Uterus (tissue), 4 donors: ENCODE measurements at places on chromosomes 5 and 9. TPM values are rescaled to one million over a fixed set of nuclear protein-coding genes. Genes with fewer than 3 reads are reported as not detected.

- DNase-seq: no peak
Observed at GRCh38 chr5:106006242-106006641, 1664.5 kb downstream of the EFNA5 start.

- DNase-seq: no peak
Observed at GRCh38 chr5:162209005-162209605, 141.5 kb downstream of the GABRG2 start.

DNA sequence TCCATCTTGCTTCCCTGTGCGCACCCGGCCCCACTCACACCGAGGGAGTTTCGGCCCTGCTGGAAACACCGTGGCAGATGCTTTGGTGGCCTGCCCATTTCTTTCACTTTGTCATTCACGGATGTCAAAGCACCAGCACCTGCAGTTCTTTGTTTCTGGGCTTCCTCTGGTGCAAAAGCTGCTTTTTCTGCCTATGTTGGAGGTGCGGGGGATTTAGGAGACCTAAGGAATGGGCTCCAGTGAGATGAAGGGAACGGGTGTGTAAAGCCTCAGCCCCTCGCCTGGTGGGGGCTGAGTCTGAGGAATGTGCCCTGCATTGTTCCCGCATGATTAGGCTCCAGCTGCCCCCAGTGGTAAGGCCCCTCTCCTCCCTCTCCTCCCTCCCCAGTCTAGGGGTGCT lies 62.3 kb downstream of the THBS4 start:
- DNase-seq: no peak

GRCh38 chr5:170437621-170438375 lies 48.6 kb upstream of the KCNMB1 start:
- DNase-seq: no peak

Gene FST
- total RNA-seq: 10.0 TPM

DNA sequence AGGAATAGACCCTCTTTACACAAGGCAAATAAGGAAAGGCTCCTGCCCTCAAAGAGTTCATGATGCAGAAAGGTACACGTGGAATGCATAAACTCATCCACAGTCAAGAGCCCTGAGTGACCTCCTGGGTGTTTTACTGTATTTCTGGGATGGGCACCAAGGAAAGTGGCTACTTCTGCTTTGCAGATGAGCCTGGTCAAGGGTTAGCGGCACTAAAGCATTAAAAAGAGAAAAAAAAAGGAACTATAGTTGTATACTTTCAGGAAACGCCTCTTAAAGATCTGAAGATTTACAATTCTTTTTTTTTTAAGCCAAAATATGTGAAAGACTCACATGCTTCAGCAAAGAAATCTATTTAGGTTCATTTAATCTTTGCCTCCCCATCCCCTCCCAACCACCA lies 366.2 kb upstream of the PDE4D start:
- DNase-seq: no peak

GRCh38 chr9:128109050-128109709 lies 18.3 kb downstream of the PTGES2 start:
- DNase-seq: no peak

GRCh38 chr9:131487621-131488031 lies 15.1 kb upstream of the POMT1 start:
- DNase-seq: no peak

DNA sequence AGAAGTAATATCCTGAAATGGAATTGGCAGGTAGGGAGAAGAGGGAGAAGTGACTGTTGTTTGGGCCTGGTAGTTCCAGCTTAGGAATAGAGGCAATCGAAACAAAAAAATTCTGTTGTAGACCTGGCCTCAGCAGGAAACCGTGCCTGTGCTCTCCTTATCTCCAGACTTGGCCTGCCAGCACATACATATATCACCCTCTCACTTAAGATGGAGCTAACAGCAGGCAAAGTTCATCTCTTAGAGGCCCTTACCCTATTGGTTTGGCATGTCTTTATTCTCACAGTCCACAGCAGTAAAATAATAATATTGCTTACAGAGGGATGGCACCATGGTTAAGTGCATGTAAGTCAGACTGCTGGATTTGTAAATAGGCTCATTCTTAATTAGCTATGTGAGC lies 19.6 kb upstream of the TNC start:
- DNase-seq: no peak

DNA sequence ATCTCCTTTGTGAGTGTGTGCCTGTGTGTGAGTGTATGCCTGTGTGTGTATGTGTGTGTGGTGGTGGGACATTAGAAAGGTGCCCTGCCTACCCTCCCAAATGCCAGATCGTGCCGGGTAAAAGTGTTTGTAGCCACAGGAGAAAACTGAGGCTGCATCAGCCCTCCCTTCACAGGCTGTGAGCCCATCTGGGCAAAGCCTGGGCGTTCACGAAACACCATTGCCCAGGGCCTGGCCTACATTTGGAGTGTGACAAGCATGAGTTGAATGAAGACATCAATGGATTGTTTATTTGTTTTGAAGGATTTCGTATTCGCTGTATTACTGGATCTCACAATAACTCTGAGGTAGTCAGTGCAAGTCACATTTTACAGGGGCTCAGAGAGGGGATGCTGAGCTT lies 270.8 kb downstream of the NSG2 start:
- no peak for DNase-seq

Gene FOXD4L3
- total RNA-seq: not detected

GRCh38 chr5:156826150-156826549 lies 23.9 kb upstream of the PPP1R2B start:
- DNase-seq: no peak

DNA sequence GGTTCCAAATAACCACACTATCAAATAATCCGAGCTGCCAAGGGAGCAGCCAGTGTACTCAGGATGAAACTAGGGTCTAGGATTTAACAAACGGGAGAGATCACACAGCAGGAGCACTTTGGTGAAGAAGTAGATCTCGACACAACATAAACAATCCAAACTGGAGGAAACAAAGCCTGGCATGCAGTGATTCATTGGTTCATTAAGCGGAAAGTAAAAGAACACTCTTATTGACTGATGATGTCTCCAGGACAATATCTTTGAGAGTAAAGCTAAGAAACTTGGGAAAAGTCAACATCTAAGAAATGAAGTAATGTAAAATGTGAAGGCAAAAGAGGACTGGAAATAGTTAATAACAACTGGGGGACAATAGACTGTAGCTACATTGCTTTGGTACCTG lies 1478.3 kb upstream of the CDH9 start:
- no peak for DNase-seq

DNA sequence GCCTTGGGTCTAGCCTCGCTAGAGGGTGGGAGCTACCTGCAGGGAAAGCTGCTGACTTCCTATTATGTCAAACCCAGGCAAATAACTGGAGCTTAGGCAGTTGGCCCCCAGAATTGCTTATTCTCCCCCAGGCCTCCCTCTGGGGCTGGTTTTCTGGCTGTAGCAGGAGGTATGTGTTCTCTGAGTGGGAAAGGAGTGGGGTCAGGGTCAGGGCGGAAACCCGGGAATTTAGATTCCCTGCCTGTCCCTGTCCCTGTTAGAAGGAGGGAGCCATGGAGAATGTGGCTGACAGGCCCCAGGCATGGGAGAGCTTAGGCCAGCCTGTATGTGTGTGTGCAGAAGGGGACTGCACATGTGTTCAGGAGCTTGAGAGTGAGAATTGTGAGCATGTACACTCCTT lies 13.6 kb upstream of the CXXC5 start:
- no peak for DNase-seq

GRCh38 chr5:7941692-7942091 lies 72.7 kb downstream of the MTRR start:
- DNase-seq: no peak

- no peak for DNase-seq
Observed at GRCh38 chr5:109411627-109412026, 1.9 kb upstream of the PJA2 start.

Gene PCDHGA4
- total RNA-seq: 16.1 TPM

DNA sequence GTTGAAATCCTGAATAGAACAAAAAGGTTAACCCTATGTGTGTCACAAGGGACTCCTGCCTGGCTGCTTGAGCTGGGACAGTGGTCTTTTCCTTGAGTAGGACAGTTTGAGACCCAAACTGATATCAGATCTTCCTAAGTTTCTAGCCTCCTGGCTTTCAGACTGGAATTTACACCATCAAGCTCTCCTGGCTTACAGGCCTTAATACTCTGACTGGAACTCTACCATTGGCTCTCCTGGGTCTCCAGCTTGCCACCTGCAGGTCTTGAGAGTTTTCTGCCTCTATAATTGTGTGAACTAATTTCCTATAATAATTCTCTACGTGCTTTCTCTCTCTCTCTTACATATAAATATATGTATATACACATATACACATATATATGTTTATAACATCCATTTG lies 112.5 kb downstream of the PRR16 start:
- no peak for DNase-seq

Gene SPAG8
- total RNA-seq: 4.0 TPM

Gene RNF180
- total RNA-seq: 40.6 TPM

GRCh38 chr9:19087106-19088000 lies 15.4 kb downstream of the HAUS6 start:
- no peak for DNase-seq

Gene PCSK1
- total RNA-seq: not detected

Gene TRIM52
- 8.7 TPM for total RNA-seq

GRCh38 chr5:105726093-105726492 lies 1944.6 kb downstream of the EFNA5 start:
- no peak for DNase-seq

DNA sequence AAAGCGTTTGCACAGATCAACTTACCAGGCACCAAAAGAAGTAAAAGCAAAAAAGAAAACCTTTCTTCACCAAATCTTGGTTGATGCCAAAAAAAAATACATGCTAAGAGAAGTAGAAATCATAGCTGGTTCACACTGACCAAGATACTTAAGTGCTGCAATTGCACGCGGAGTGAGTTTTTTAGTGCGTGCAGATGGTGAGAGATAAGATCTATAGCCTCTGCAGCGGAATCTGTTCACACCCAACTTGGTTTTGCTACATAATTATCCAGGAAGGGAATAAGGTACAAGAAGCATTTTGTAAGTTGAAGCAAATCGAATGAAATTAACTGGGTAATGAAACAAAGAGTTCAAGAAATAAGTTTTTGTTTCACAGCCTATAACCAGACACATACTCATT lies 36.4 kb upstream of the CCDC152 start:
- DNase-seq: no peak

Gene QRFP
- not detected for total RNA-seq

- DNase-seq: no peak
Observed at GRCh38 chr9:37082214-37082765, 38.1 kb upstream of the ZCCHC7 start.

DNA sequence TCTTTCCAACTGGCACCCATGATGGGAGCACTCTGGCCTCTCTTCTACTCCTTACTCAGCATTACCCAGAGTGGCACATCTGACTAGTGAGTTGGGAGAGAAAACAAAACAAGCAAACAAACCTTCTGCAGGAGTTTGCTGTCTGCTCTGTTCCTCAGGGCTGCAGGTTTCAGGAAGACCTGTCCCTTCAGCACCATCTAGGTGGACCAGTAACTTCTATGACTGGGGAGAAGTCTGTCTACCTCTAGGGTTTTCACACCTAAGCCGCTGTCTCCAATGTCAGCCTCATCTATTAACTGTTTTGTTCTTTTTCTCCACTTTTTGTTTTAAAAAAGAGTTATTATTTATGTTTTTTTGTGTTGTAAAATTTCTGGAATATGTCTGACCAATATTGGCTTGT lies 58.7 kb downstream of the RAB3C start:
- DNase-seq: no peak

Gene KCTD16
- total RNA-seq: not detected

Gene DNAI1
- total RNA-seq: not detected

GRCh38 chr9:78365748-78366697 lies 69.1 kb downstream of the PSAT1 start:
- DNase-seq: no peak

- no peak for DNase-seq
Observed at GRCh38 chr5:17292434-17293015, 75.1 kb downstream of the BASP1 start.

Gene SAXO1
- total RNA-seq: 0.37 TPM

DNA sequence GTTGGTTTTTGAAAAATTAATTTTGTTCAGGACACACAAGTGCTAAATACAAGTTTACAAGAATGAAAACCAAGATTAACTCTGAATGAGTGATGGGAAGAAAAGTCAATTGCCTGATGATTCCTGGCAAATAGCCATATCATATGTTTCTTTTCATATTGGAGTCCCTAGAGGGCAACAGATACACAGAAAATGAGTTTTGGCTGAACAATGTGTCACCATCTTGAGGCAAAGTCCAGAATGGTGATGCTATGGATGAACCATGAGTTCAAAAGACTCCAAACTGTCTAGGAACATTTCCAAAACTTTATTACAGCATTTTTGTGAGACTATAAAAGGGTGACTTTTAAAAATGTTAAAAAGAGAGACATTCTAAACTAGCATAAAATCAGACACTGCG lies 382.9 kb downstream of the TMEM161B start:
- no peak for DNase-seq

DNA sequence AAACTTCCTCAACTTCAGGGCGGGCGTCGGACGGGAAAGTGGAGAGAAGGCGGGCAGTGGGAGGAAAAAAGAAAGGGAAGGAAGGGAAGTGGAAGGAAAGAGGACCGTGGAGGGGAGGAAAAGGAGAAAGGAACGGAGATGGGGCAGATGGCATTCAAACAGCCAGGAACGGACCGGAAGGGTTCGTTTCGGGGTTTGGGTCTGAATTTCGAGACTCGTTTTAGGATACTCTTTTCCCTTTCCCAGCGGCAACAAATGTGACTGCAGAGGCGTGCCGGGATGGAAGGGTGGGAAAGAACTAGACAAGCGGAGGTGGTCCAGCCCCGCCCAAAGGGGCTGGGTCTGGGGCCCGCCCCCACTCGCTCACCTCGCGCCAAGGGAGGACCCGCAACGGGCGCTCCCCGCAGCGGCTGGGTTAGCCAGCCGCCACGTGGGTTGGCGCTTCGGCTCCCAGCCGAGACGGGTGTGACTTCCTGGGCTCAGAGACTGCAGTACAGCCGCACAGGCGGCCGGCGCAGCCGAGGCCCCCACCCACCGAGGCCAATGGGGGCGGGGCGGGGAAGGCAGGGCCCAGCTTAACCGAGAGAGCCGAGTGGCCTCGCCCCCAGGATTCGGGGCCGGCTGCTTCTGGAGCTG lies 2.7 kb downstream of the VCAN start:
- DNase-seq: peak; percentile 83

DNA sequence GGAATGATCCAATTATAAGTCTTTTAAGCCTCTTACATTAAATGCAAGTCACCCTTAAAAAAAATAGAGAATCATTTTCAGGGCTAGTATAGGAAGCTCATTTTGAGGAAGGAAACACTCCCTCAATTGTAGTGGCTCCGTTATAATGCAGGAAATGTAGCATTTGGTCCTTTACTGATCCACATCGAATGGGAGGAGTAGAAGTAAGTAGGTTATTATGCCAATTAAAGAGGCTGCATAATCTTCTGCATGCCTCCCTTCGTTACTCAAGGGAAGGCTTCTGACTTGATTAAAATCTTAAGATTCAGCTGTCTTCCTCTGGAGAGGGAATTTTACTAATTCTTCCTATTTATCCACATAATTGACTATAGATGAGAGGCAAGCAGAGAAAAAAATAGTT lies 579.2 kb upstream of the COX7C start:
- DNase-seq: no peak

GRCh38 chr5:151086905-151087360 lies 6.1 kb upstream of the TNIP1 start:
- DNase-seq: no peak

- no peak for DNase-seq
Observed at GRCh38 chr9:37206121-37206620, 85.8 kb downstream of the ZCCHC7 start.

GRCh38 chr9:108213511-108213910 lies 642.3 kb downstream of the ACTL7B start:
- no peak for DNase-seq
